Fibroblast of skin of back (primary cell): ENCODE measurements at places on chromosomes 2 and 18.
A peak's percentile ranks its signal among the peaks of the same experiment; 100 is the strongest.

DNA sequence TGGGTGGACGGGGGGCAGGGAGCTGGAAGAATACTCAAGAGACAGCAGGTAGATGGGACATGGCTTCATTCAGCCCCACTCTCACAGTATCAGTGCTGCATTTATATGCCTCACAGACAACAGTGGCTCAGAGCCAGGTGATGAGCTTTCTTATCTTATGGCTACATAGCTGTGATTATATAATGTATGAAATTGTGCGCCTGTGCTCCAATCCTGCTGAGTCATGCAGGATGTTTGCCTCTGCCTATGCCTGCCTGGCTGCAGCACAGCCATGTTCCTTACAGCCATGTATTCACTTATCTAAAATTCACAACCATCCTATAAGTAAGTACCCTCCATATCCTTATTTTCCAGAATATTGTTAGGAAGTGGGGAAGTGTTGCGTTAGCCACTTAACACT lies 37.7 kb upstream of the RNF103 start:
- DNase-seq, result no peak

GRCh38 chr2:175743011-175743410 lies 259.1 kb downstream of the LNPK start:
- peak; percentile 63 for DNase-seq

DNA sequence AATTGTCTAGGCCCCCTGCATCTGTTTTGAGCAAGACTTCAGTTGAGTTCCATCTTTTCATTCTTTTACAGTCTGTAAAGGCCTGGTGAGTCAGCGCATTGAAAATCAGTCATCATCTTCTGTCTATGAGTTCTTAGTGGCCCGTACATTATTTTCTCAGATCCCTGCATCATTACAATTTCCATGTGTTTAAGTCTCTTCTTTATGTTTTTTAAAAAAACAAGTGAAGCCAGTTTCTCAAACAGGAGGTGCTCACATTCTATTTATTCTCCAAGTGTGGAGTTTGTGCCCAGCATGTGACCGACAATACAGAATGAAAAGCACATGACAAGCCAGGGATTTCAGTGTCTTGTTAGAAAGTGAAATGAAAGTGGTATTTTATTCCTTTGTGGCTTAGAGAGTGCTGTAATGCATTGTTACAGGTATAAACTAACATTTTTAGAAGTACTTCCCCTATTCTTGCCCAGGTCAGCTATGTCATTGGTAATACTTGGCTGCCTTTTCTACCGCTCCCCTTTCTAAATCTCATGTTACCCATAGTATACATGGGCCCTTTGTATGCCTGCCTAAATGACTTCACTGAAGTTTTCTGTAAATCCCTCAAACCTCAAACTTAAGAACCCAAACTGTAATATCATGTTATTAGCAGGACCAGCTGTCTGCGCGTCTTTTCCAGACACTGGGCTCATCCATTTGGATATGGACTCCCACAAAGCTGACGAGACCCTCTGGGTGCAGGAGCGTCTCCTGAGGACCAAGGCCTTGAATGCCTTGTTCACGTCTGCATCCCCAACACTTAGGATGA lies 67.6 kb downstream of the FEZ2 start:
- DNase-seq, result peak; percentile 88

- DNase-seq, result no peak
Observed at GRCh38 chr2:66849153-66849755, 414.3 kb downstream of the MEIS1 start.

DNA sequence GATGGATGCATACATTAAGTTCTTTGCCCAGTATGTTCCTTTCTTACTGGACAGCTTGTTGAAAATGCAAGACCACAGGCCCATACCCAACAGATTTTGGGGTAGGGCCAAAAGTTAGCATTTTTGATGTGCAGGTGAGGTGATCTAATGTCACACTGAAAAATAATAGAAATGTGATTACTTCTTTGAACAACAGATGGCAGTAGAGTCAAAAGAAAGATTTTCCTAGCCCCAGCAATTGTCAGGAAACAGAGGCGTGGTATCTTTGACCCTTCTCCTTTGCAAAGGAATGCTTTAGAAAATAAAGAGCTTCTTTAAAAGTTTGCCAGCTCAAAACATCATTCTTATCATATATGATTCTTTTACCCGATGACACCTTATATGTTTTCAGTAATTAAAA lies 343.6 kb upstream of the SYT4 start:
- DNase-seq, result peak; percentile 48

DNA sequence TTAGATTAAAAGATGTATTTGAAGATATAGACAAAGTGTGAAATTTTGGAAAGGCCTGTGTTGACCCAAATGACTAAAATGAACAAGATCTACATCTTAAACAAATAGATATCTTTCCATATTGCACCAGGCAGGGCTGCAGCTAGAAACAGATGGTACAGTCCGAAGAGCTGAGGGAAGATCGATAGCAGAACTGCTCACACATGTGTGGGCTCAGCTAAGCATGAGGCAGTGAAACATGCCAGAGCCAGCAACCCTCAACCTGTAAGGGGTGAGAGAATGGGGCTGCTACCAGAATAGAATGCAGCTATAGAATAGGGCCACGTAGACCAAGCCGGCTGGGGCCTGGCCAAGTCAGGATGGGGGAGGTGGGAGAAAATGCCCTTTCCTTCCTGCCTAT lies 87.8 kb downstream of the SLC5A7 start:
- DNase-seq, result no peak

GRCh38 chr2:232892843-232893242 lies 22.8 kb downstream of the SNORC start:
- no peak for DNase-seq

GRCh38 chr2:179677077-179677688 lies 184.2 kb downstream of the ZNF385B start:
- DNase-seq, result no peak

- no peak for DNase-seq
Observed at GRCh38 chr2:150589681-150590080, 102.2 kb upstream of the RND3 start.

DNA sequence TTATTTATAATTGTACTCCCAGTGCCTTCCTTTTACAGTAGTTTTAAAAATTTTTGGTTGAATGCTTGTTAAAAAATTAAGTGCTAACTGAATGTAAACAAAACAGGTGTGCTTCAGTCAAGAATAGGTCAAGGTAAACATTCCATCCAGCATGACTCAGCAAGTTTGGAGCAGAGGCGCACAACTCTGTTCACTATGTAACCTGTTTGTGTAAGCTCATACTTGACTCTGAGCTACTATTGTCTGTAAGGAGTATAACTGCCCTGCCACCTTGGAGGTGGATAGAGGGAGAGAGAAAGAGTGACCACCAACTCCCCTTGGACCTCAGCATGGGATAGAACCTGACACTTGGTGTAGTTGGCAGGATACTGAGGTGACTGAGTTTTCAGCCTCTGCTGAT lies 207.4 kb upstream of the SYT4 start:
- DNase-seq, result no peak

- no peak for DNase-seq
Observed at GRCh38 chr2:19857806-19858205, 44.0 kb downstream of the TTC32 start.

- DNase-seq, result no peak
Observed at GRCh38 chr2:19373352-19373751, 14.9 kb upstream of the OSR1 start.

DNA sequence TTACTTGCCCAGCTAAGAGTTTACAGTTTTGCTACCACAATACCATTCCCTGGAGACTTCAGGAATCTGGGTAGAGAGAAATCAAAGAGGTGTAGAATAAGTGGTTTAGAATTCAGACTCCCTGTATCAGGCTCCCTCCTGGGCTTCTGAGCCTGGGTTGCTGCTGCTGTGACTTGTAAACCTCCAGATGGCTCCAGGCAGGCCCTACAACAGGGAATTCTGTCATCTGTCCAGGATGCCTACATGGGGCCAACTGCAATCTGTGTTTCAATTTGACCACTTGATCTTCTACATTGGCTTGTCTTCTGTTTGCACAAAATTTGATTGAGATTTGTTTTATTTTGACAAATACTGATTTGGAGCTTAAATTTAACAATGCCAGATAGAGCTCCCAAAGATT lies 183.9 kb downstream of the RAD51AP2 start:
- no peak for DNase-seq

- peak; percentile 68 for DNase-seq
Observed at GRCh38 chr2:42810971-42811811, 18.8 kb upstream of the HAAO start.

DNA sequence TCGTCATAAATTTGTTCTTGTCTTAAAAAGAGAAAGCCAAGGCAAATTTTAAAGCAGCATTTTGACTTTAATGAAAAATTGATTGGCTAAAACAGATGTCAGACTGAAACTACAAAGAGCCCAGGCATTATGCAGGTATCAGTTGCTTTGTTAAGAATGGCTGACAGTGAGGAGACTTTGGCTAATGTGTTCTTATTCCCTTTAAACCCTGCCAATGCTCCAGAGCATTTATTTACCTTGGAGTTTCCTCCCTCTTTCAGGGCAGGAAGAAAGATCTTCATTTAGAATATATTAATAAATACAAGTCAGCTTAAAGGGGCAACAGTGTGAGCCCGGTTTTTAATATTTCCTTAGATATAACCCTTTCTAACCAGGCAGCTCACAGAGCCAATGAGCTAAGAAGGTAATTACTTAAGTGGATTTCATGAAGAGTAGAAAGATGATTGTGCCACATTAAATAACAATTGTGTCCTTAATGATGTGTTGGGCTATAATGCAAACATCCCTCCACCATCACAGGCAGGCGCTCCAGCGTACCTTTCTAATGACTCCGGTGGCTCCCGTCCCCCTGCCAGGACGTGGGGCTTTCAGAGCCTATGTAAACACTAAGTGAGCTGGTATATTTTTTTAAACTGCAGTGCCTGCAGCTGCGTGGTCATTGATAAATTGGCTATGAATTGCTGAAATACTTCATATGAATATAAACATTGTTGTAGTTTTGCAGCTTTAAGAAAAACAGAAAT lies 349.4 kb upstream of the POU3F3 start:
- DNase-seq, result no peak

DNA sequence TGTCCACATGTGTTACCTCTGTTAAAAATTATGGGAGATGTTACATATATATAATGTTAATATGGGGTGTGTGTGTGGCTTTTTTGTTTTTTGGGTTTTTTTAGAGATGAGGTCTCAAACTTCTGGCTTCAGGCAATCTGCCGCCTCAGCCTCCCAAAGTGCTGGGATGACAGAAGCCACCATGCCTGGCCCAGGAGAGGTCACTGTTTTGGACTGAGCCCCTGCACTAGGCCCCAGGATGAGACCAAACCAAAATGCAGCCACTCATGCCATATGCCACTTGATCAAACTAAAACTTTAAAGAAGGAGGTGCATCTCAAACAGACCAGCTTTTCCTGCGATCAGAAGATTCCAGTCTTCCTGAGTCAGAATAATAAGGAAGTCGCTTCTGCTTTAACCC lies 2.5 kb downstream of the ADI1 start:
- no peak for DNase-seq

DNA sequence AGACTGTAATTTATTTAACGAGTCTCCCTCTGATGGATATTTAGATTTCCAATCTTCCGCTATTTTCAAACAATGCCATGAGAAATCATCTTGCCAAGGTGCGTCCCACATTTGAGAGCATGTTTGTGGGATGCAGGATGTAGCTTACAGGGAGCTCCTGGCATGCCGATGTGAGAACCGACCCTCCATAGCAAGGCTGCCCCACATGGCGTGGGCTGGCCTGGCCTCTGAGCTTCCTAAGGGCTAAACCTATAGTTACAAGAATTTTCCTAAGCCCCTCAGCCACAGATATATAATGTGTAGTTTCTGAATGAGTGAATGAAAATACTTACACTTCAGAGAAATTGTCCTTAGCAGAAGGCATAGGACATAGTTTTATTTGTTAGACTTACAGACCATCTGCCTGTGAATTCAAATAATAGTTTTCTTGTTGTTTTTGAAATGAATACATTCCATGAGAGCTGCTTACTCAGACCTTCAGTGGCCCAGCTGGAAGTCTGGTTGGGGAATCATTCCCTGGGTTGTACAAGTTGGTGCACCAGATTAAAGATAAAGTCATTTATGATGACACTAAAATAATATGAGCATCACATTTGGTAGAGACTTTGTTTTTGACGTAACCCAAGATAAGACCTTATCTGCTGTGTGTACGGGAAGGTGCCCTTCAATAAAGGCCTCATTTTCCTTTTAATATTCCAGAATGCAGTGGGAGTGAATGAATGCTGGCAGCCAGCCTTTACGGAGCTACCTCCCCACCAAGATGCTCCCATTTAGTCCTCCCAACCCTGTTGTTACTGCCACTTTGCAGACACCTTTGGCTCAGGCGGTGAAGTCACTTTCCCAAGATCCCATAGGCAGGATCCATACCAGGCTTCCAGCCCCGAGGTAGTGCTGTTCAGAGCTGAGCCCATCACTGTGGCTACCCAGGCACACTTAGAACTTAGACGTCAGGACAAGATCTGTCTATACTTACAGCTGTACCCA lies 107.1 kb downstream of the GLI2 start:
- peak; percentile 76 for DNase-seq

- no peak for DNase-seq
Observed at GRCh38 chr18:79191956-79192355, 122.8 kb downstream of the ATP9B start.

DNA sequence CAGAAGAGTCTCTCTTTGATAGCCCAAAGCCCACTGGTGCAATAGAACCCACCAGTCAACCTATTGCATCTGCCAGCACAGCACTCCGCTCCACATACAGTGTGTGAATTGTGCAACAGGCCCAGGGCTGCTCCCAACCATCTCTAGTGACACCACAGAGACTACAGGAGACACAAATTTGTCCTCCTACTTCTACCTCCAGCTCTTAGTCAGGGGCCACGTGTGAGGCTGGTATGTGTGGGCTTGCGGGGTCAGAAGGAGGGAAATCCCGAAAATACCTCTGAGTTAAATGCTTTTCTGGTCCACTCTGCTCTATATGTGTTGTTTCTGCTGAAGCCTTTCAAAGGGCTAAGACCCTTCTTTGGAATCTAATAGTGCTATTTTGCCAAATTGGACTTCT lies 18.0 kb downstream of the DGUOK start:
- no peak for DNase-seq

DNA sequence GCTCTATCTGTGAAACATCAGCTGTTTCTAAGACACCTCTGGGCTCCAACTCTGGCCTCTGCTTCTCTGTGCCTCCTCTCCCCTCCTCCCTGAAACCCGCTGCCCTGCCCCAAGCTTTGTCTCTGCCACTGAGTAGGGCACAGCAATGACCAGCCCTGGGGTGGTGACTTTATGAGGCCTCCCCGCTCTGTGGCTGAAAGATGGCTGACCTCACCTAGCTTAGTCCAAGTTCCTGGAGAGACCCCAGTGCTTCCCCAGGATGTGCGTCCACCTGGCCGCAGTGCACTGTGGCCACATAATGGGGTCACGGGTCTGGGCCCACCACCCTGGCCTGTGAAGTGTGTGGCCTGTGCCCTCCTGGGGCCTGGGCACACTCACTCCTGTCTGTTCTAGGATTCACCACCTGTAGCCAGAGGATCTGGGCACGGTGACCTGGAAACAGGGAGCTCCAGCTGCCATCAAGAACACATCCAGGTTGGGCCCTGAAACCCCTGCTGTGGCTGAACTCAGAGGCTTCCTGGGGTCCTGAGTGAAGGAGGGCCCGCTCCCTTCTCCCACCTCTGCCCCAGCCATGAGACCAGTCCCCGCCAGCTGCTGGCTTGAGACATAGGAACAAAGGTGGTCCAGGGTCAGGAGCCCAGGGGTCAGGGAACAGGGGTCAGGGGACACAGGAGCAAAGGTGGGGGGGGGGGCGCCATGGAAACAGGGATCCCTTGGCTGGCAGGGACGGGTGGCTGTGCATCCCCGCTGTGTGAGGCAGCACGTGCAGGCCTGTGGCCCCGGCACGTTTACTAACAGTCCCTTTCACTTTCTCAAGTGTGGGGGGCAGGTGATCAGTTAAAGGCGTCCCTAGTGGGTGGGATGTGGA lies 29.3 kb upstream of the OTOS start:
- DNase-seq, result no peak

GRCh38 chr2:199804831-199805230 lies 46.2 kb downstream of the FTCDNL1 start:
- no peak for DNase-seq

GRCh38 chr18:63189041-63189440 lies 130.5 kb downstream of the BCL2 start:
- no peak for DNase-seq
